Right forelimb (tissue), 1 donor: ENCODE measurements at places on chromosomes 5 and 9.
A peak's percentile ranks its signal among the peaks of the same experiment; 100 is the strongest.

- no peak for DNase-seq
Observed at GRCh38 chr5:64594601-64595000, 88.8 kb downstream of the RGS7BP start.

GRCh38 chr9:107751567-107752210, 262.1 kb upstream of the KLF4 start:
- no peak for DNase-seq

GRCh38 chr9:114366334-114367128, 21.3 kb downstream of the AKNA start:
- no peak for DNase-seq

DNA sequence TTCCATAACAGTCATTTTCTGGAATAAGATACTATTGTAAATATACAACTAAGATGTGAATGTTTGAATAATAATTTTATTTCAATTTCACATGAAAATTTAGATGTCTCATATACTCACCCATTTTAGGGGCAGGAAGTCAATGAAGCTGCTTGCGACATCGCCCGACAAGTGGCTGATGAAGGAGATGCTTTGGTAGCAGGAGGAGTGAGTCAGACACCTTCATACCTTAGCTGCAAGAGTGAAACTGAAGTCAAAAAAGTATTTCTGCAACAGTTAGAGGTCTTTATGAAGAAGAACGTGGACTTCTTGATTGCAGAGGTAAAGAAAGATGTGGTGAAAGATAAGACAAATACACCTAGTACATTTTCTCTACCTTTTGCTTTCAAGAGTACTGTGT, 8.6 kb downstream of the BHMT start:
- DNase-seq, result no peak

GRCh38 chr9:6689893-6690674, 44.6 kb upstream of the GLDC start:
- no peak for DNase-seq

DNA sequence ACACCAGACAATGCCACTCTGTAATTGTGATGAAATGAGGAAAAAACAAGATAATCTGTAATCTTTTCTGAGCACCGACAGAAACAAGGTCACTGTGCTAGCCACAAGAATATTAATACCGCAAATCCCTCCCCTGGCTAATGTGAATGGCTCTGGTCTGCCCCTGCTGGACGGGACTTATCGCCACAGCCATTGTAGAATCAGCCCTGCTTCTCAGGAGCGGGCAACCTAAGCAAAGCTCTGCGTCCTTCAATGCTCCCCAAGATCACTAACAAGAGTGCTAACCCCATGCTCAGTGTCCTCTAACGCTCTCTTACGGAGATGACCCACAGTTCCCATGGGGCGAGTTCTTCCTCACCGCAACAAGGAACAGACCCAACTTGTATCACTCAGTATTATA, 42.7 kb downstream of the OR2V1 start:
- no peak for DNase-seq

DNA sequence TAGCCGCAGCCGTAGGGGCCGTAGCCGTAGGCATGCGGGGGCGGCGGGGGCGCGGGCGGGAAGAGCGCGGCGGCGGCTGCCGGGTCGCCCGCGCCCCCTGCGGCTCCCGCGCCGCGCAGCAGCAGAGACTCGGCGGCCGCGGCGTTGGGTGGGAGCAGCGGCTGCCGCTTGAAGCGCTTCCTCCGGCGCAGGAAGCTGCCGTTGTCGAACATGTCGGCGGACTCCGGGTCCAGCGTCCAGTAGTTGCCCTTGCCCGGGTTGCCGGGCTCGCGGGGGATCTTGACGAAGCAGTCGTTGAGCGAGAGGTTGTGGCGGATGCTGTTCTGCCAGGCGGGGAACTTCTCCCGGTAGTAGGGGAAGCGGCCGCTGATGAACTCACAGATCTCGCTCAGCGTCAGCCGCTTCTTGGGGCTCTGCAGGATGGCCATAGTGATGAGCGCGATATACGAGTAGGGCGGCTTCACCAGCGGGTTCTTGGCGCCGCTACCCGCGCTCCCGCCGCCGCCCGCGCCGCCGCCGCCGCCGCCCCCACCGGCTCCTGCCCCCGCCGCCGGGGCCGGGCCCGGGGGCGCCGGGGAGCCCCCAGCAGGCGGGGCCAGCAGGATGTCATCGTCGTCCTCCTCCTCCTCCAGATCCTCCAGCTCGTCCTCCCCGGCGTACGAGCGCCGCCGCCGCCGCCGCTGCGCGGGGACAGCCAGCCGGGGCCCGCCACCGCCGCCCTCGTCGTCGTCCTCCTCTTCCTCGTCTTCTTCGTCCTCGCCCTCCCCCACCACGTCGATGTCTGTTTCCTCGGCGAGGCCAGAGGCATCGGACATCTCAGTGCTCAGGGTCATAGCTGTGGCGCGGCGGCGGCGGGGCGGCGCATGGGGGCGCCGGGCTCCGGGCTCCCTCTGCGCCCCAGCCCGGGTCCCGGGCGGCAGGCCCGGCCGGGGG, 781 bp downstream of the FOXD1 start:
- DNase-seq, result peak; percentile 71

GRCh38 chr5:119833176-119833575, 203.8 kb downstream of the FAM170A start:
- DNase-seq, result no peak

DNA sequence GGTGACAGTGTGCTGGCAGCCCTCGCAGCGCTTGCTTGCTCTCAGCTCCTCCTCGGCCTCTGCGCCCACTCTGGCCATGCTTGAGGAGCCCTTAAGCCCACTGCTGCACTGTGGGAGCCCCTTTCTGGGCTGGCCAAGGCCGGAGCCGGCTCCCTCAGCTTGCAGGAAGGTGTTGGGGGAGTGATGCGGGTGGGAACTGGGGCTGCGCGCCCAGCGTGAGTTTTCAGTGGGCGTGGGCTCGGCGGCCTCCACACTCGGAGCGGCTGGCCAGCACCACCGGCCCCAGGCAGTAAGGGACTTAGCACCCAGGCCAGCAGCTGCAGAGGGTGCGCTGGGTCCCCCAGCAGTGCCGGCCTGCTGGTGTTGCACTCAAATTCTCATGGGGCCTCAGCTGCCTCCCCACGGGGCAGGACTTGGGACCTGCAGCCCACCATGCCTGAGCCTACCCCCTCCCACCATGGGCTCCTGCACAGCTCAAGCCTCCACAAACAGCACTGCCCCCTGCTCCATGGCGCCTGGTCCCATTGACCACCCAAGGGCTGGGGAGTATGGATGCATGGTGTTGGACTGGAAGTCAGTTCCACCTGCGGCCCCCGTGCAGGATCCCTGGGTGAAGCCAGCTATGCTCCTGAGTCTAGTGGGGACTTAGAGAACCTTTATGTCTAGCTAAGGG, 223.1 kb upstream of the PTPRD start:
- no peak for DNase-seq

GRCh38 chr5:10612251-10612650, 48.4 kb downstream of the ANKRD33B start:
- no peak for DNase-seq

DNA sequence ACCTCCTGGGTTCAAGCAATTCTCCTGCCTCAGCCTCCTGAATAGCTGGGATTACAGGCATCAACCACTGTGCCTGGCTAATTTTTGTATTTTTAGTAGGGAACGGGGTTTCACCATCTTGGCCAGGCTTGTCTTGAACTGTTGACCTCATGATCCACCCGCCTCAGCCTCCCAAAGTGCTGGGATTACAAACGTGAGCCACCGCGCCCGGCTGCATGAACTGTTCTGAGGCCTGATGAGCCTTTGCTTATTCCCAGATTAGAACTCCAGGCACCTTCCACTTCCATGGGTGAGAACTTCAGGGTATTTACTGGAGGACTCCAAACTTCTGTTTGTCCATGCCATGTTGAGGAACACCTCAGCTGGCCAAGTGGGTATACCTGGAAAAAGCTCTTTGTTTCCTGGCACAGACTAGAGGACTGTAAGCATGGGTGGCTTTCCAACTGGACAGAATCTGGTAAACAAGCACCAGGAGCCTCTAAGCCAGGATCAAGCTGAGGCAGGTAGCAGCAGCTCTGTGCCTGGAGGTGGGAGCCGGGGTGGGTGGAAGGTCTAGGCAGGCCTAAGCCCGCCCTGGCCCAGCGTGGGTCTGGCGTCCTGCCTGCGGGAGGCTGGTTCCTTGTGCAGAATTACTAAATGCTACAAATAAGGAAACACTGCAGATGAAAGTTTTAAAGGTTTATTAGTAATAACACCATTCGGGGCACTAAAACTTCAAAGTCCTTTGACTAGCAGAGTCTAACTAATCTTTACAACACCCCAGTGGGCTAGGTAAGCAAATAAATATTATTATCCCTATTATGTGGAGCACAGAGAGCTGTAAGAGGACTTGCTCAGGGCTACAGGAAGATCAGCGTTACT, 78.4 kb downstream of the SEMA5A start:
- no peak for DNase-seq

GRCh38 chr9:124343533-124344290, 71.5 kb downstream of the PSMB7 start:
- DNase-seq, result no peak

- DNase-seq, result no peak
Observed at GRCh38 chr9:137733429-137733828, 114.6 kb downstream of the EHMT1 start.

GRCh38 chr5:59462956-59463355, 430.6 kb downstream of the PDE4D start:
- DNase-seq, result no peak

DNA sequence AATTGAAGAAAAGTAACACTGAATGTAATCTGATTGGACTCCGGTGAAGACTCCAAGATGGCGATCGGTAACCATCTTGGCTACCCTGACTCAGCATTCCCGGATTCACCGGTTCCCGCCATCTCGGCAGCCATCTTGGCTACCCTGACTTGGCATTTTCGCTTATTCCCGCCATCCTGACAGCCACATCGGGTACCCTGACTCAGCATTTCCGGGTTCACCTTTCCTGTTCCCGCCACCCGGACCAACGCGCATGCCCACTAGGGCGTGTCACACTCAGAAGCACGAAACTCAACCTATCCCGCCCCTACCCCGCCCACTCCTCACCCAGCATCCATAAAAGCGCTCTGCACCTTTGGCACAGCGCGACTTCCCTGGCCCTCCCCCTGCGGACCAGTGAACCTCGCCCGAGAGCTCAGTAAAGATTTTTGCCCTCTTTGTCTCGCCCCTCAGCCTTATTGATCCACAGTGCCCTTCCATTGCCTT, 17.2 kb downstream of the SPTLC1 start:
- DNase-seq, result peak; percentile 64

- peak; percentile 51 for DNase-seq
Observed at GRCh38 chr5:91383956-91384300, 811 bp upstream of the ARRDC3 start.

GRCh38 chr9:122356627-122357026, 14.2 kb upstream of the PTGS1 start:
- DNase-seq, result no peak

DNA sequence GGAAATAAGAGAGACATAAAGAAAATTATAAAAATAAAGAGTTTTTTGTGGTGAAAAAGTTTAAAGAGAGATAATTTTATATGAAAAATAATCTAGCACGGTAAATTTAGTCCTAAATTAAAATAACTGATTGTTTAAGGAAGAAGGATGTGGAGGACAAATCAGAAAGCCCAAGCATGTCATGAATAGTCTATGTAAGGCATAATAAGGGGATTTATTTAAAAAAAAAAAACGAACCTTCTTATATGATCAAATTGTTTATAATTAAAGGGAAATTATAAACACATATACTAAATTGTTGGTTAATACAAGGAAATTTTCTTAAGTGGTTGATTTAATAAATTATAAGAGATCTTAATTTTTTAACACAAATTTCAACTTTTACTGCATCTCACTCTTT, 551.8 kb upstream of the TYRP1 start:
- DNase-seq, result no peak

DNA sequence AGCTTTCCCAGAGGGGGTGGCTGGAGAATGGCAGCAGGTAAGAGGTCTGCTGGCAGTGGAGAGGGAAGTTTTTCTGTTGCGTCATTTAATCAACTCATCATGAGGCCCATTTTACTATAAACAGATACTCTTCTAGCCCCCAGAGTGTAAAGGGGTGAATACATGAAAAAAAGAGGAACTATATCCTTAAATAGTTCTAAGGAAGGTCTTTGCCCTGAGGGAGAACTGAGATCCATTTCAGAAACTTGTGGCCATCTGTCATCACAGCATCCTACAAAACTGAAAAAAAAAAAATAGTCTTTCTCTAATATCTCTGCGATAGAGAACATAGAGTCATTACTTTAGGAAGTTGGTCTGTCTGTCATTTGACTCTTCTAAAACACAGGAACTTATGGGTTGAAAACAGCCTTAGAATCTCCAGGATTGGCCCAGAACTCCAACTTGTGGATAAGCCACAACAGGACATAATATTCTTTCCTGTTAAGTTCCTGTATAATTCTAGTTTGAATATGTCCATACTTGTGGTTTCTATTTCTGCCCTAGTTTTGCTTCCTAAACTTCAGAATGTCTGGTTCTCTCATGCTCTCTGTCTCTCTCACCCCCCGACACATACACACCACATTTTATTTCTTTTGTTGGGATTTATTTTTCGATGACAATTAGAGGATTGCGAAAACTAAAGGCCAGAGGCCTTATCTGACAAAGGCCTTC, 238.5 kb upstream of the PIK3R1 start:
- DNase-seq, result no peak

- DNase-seq, result no peak
Observed at GRCh38 chr9:137255448-137256114, 454 bp downstream of the NELFB start.

DNA sequence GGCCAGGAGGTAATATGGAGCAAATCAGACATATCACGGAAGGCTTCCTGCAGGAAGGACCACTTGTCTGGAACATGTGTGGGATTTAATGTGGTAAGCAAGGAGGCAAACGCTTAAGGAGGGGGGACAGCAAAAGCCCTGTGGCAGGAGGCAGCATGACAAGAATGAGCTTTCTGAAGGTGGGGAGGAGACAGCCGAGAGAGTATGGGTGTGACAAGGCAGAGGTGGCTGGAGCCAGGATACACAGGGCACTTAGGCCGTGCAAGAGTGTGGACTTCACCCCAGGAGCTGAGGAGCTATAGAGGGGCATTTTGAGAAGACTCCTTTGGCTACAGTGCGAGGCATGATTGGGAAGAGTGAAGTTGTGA, 14.4 kb upstream of the S1PR3 start:
- DNase-seq, result no peak

- DNase-seq, result no peak
Observed at GRCh38 chr5:177123789-177124485, 9.6 kb upstream of the NSD1 start.

DNA sequence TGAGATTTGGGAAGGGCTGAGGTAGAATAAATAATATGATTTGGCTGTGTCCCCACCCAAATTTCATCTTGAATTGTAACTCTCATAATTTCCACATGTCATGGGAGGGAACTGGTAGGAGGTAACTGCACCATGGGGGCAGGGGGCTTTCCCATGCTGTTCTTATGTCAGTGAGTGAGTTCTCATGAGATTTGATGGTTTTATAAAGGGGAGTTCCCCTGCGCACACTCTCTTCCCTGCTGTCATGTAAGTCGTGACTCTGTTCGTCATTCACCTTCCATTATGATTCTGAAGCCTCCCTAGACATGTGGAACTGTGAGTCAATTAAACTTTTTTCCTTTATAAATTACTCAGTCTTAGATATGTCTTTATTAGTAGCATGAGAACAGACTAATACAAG, 115.5 kb upstream of the STARD4 start:
- no peak for DNase-seq
